Aorta (tissue), 5 donors: ENCODE measurements at places on chromosomes 13 and 19.

DNA sequence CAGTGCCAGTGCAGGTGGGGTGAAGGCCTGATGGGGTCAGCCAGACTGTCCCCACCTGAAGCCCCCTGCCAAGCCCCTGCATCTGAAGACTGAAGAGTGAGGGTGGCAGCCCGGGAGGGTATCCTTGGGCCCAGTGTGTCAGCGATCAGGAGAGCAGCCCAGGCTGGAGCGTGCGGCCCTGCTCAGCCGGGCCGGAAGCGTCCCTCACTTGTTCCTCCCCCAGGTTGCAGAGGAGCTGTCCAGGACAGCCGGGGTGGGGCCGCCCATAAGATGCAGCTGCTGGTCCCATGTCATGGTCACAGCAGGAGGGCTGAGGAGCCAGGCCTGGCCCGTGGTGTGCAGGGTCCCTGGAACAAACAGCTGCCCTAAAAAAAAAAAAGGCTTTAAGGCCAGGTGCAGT lies 55.4 kb downstream of the KDM4B start:
- DNase-seq, result no peak

- DNase-seq, result no peak
Observed at GRCh38 chr13:42388326-42388725, 116.4 kb downstream of the AKAP11 start.

- DNase-seq, result no peak
Observed at GRCh38 chr13:76921516-76921915, 26.8 kb upstream of the ACOD1 start.

DNA sequence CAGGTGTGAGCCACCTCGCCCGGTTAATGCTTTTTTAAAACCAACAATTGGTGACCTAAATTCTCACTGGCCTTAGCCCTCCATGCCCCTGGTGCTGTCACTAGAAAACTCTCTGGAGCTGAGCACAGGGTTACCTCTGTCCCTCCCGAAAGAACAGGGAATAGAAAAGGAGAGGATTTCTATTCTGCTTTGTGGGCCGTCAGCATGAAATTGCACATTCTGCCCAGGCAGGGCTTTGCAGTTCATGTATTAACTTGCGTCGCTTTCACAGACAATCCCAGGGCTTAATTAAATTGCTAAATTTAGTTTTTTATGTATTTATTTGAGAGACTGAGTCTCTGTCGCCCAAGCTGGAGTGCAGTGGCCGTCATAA lies 583 bp upstream of the ZNF480 start:
- DNase-seq, result no peak

- no peak for DNase-seq
Observed at GRCh38 chr13:69959046-69959445, 148.6 kb upstream of the ATXN8OS start.

DNA sequence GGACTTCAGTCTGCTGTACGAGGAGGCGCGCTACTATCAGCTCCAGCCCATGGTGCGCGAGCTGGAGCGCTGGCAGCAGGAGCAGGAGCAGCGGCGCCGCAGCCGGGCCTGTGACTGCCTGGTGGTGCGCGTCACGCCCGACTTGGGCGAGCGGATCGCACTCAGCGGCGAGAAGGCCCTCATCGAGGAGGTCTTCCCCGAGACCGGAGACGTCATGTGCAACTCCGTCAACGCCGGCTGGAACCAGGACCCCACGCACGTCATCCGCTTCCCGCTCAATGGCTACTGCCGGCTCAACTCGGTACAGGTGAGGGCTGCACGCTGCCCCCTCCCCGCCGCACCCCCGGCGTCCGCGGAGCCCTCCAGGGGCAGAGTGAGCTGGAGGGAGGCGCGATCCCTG lies 14.6 kb downstream of the KCTD15 start:
- DNase-seq, result no peak

GRCh38 chr13:78540058-78540457 lies 63.3 kb downstream of the POU4F1 start:
- DNase-seq, result no peak

DNA sequence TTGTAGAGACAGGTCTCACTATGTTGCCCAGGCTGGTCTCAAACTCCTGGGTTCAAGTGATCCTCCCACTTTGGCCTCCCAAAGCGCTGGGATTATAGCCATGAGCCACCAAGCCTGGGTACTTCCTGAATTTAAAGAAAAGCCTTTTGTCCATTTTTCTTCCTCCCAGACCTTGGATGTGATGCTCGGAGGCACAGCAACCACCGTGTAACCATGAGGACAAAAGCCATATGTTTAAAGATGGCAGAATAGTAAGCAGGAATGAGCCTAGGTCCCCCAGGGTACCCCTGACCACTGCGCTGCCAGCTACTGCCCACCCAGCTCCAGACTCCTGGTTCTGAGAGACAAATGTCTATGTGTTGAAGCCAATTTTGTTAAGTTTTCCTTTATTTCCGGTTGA lies 31.1 kb downstream of the ZC3H4 start:
- DNase-seq, result no peak

DNA sequence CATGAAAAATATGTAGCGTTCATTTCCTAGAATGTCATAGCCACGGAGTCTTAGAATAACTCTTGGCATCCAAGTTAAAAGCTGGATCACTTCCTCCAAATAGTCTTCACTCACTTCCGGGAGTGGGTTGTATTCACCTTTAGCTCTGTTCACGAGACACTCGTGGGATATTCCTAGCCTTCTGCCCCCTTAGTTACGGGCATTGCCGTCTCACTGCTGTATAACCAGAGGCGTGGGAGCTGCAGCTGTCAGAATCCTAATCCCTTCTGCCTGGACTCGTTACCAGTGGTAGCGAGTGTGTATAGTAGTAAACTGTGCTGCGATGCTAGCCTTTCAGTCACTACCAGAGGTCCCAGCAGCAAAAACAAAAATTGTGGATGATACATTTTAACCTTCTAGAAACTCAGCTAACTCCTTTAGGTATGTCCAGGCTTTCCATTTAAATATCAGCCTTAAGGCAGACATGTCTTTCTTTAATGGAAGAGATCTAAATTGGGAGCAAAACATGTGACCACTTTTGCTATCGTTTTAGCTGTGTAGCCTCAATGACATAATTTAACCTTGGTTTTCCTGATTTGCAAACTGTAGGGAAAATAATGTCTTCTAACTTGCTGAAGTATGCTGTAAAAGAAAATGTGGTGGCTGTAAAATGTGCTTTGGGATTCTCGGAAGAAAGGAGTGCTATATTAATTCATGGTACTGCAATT lies 34.1 kb downstream of the ERCC5 start:
- no peak for DNase-seq

GRCh38 chr13:82758044-82758443 lies 1124.2 kb downstream of the SLITRK1 start:
- no peak for DNase-seq

DNA sequence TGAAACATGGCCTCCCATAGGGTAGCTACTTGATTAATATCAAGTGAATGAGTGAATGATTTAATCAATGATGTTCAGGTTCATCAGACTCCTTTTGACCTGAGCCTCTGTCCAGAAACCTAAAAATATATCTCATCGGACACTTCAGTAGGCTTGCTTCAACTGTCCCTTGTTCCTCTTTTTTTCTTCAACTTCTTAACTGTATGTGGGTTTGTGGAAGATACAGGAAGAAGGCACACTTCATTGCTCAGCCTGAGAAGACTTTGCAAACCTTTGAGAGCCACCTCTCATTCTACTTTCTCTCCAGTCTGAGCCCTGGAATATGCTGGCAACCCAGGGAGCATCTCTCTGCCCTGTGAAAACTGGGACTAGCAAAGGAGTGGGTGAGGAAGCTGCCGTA lies 557.0 kb downstream of the FGF9 start:
- no peak for DNase-seq

DNA sequence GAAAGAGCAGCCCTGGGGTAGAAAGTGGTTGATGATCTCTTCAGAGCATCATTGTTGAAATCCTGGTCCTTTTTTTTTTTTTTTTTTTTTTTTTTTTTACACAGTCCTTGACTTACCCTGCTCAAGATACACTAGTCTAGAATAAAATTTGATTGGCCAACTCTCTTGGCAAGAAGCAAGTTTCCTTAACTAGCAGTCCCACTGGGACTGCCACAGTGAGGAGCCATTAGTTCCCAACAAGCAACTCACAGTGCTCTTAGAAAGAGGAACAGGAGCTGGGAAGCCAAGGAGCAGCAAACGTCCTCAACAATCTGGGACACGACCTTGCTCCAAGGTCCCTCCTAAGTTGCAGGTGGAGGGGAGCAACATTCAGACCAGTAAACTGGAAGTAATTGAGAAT lies 47.9 kb upstream of the INTS6 start:
- no peak for DNase-seq

- DNase-seq, result peak; percentile 77
Observed at GRCh38 chr13:112783135-112783977, 93.5 kb downstream of the ATP11A start.

DNA sequence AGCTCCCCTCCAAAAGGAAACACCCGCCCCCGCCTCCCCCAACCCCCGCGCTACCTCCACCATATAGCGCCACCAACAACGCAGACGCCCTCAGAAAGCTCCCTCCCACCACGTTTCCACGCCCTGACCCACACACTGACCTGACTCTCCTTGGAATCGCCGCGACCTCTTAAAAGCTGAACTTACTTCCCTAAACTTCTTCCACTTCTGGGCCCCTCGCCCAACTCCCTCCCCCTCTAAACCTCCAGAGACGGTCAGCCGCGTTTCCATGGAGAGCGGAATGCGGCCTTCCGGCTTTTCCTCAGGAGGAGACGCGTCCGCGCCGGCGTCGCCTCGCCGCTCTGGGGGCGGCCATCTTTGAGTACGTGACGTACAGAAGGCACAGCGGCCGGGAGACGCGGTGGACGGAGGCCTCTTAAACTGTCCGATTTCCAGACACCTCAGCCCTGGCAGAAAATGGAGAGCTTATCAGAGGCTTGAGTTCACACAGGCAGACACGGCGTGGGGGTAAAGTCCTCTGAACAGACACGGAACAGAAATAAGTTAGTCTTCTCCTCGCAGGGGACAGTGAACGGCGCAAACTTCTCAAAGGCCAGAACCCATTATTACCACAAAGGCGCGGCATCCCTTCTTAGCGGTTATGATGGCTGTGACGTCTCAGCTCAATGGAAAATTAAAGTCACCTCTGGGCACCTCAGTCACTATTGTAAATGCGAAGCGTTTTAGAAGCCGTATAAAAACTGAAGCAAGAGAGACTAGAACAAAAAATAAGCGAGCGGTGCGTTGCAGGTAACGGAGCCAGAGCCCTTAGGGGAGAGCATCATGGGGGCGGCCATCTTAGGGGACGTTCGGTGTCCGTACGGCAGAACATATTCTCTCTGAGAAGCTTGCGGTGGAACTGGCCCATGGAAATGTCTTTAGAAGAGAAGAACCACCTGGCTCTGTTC lies at the start of gene ZNF432:
Gene ZNF432, minus strand, starts transcription at position 284 of the 947 bp plus-strand sequence. CDS start 1,970 bp downstream, outside the sequence.
- peak; percentile 98 for DNase-seq

DNA sequence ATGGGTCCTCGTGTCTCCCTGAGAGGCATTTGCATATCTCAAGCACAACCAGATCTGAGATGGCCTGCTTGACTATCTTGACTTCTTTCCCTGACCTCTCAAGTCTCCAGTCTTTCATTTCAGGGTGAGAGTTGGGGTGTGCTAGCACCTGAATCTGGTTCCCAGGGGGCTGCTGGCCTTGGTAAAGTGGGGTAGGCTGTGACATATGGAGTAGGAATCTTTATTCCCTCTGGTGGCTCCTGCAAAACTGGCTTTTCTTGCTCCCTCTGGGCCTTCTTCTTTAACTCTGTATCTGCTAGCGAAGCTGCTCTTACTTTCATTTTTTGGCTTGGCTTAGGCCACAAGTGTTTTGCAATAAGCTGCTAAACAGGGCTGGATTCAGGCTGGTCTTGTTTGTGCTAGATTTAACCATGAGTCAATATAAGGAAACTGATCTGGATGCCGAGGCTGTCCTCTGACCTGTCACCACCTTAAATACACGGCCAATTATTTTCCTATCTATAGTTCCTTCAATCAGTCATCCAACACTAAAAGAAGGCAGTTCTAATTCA lies 42.3 kb downstream of the ZNF493 start:
- DNase-seq, result no peak

DNA sequence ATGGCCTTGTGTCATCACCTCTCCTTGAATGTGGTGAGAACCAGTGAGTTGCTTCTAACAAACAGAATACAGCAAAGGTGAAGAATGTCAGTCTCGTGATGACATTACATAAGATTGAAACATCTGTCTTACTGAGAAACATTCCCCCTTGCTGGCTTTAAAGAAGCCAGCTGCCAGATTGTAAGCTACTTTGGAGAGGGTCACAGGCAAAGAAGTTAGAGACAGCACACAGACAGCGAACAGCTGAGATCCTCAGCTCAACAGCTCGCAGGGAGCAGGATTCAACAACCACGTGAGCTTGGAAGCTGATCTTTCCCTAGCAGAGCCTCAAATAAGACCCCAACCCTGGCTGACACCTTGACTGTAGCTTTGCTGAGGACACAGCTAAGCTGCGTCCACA lies 367.9 kb downstream of the LIG4 start:
- DNase-seq, result no peak

DNA sequence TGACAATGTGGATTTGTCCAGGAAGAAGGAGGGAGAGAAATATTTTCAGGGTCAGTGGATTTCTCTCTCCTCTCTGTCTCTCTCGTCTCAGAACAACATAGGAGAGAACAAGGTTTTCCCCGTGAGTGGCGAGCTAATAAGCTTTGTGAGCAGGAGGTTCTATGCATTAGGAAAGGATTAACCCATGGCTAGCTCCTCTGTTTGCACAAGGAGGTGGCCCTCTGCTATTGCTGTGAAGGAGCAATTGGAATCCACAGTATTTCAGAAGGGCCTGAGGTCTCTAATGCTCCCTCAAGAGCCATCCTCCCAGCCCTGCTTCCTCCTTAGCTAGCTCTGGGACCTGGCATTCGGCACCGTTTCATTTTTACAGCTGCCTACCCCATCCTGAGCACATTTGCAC lies 288.9 kb upstream of the MAB21L1 start:
- DNase-seq, result no peak

GRCh38 chr13:64130600-64130999 lies 2715.0 kb upstream of the PCDH20 start:
- no peak for DNase-seq

DNA sequence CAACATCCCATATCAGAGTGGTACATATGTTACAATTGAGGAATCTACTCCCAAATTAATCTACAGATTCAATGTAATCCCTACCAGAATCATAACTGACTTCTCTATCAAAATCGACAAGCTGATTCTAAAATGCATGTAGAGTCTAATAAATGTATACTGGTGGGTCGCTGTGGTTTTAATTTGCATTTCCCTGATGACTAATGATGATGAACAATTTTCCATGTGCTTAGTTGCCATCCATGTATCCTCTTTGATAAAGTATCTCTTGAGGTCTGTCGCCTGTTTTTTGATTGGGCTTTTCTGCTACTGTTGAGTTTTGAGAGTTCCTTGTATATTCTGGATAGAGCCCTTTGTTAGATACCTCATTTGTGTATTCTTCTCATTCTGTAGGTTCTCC lies 43.8 kb downstream of the KLF12 start:
- DNase-seq, result no peak
